GM12878 (cell line): ENCODE measurements at places on chromosomes 2 and 18. TPM values are rescaled to one million over a fixed set of nuclear protein-coding genes. Genes with fewer than 3 reads are reported as not detected.

Gene RUFY4
- total RNA-seq, result 1.5 and 2.7 TPM in 2 replicates

Gene CGREF1
- 0.11 TPM in 1 of 2 replicates, not detected in the other for total RNA-seq

Gene CCDC141
- total RNA-seq, result 9.6 and 12.5 TPM in 2 replicates

Gene ATF2
- 34.0 and 35.8 TPM in 2 replicates for total RNA-seq

Gene KCNF1
- not detected in 2 replicates for total RNA-seq

Gene APLF
- total RNA-seq, result 1.9 TPM in 2 replicates

Gene CIB4
- not detected in 2 replicates for total RNA-seq

Gene SERPINB2
- total RNA-seq, result 9.6 and 12.5 TPM in 2 replicates

Gene MFSD2B
- 0.19 and 0.28 TPM in 2 replicates for total RNA-seq

Gene FAM110C
- not detected in 2 replicates for total RNA-seq

Gene HDHD2
- total RNA-seq, result 21.0 and 23.5 TPM in 2 replicates

Gene SEMA4C
- total RNA-seq, result 21.6 and 26.1 TPM in 2 replicates

DNA sequence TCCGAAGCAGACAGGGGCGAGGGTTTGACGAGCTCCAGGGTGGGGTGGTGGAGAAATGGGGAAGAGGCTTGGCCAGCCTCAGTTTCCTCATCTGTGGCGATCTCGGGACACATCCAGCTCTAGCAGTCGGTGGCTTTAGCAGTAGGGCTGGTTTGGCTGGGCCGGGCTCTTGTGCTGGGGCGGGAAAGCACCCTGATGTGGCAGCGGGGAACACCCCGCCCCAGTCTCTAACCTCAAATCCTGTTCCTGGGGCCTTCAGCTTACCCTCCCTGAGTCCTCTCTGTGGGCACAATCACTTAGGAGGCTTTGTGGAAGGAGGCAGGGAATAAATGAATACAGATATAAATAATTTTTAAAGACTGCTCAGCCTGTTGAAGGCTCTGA, 26.5 kb upstream of the MCFD2 start:
- H3K27me3 ChIP-seq, result no peaks in the 10 kb centered on the region
- no peak for DNase-seq
- H3K36me3 ChIP-seq, result no peaks in the 10 kb centered on the region; the same call in 1 of the 2 replicates

- no peaks in the 10 kb centered on the region for H3K36me3 ChIP-seq
- H3K27ac ChIP-seq, result no peak overlapping the region
- no peaks in the 10 kb centered on the region for H3K4me1 ChIP-seq
- H3K27me3 ChIP-seq, result no peaks in the 10 kb centered on the region
- H3K4me3 ChIP-seq, result no peak overlapping the region
Measured at GRCh38 chr2:137986268-137986667, 22.0 kb downstream of the HNMT start.

DNA sequence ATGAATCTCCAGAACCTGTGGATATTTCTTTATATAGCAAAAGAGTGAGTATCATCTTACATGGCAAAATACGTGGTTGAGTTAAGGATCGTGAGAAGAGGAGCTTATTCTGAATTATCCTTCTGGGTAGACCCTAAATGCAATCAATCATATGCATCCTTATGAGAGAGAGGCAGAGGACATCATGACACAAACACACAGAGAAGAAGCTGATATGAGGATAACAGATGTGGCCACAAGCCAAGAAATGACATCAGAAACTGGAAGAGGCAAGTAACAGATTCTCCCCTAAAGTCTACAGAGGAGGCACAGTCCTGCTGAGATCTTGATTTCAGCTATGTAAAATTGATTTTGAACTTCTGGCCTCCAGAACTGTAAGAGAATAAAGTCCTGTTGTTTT, 730.2 kb upstream of the ZNF804A start:
- no peaks in the 10 kb centered on the region for H3K36me3 ChIP-seq
- H3K27ac ChIP-seq, result no peak overlapping the region
- H3K4me3 ChIP-seq, result no peak overlapping the region
- H3K27me3 ChIP-seq, result no peaks in the 10 kb centered on the region
- DNase-seq, result no peak
- no peaks in the 10 kb centered on the region for H3K4me1 ChIP-seq

- no peaks in the 10 kb centered on the region for H3K4me1 ChIP-seq
- no peaks in the 10 kb centered on the region for H3K27me3 ChIP-seq
- H3K4me3 ChIP-seq, result no peak overlapping the region
- H3K27ac ChIP-seq, result no peak overlapping the region
Measured at GRCh38 chr2:71922499-71923142, 225.0 kb downstream of the CYP26B1 start.

- no peak overlapping the region for H3K27ac ChIP-seq
- no peaks in the 10 kb centered on the region for H3K36me3 ChIP-seq
- peaks cover 3% of the 10 kb centered on the region; the same call in 1 of the 2 replicates for H3K27me3 ChIP-seq
- no peaks in the 10 kb centered on the region for H3K4me1 ChIP-seq
- DNase-seq, result no peak
Measured at GRCh38 chr2:232353096-232353495, 25.5 kb upstream of the ALPP start.

GRCh38 chr2:240155048-240155744, 14.7 kb upstream of the OTOS start:
- no peak for DNase-seq
- H3K4me1 ChIP-seq, result no peaks in the 10 kb centered on the region
- no peak overlapping the region for H3K27ac ChIP-seq
- no peak overlapping the region for H3K4me3 ChIP-seq
- no peaks in the 10 kb centered on the region for H3K27me3 ChIP-seq

DNA sequence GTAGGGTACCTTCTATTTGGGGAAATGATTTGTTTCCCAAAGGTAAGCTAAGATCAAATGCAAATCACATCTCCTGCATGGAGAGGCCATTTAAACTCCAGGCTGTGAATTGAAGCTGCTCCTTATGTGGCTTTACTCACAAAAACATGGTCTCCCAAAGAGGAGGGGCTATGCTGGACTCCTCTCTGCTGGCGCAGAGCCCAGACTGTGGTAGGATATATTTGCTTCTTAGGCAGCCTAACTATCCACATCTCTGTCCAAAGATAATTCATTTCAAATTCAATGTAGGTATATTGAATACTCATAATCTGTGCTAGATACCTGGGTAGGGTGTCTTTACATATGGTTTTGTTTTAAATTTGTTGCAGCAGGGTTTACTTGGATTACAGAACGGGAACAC, 358.5 kb downstream of the ALK start:
- H3K27me3 ChIP-seq, result no peaks in the 10 kb centered on the region
- H3K4me3 ChIP-seq, result no peak overlapping the region
- no peaks in the 10 kb centered on the region for H3K4me1 ChIP-seq
- H3K36me3 ChIP-seq, result no peaks in the 10 kb centered on the region
- DNase-seq, result no peak

DNA sequence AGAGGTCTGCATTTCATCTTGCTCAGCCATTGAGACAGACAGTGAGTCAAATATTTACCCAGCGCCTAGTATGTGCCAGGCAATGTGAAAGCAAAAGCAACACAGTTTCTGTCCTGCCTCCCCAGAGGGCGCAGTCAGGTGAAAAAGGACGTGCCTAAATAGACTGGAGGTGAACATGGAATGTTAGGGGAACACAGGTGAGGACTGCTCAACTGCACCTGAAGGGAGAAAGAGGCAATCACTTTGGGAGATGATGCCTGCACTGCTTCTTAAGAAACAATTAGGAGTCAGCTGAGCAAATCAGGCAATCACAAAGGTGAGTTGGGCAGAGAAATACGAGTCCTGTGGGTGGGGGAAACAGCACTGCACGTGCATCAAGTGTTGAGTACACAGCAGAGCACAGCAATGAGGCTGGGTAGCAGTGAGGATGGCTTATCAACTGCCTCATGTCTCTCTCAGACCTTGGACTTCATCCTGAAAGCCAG, 218.3 kb upstream of the SMAD7 start:
- no peaks in the 10 kb centered on the region for H3K36me3 ChIP-seq
- H3K27me3 ChIP-seq, result no peaks in the 10 kb centered on the region
- peak overlapping the region; percentile 38 for H3K27ac ChIP-seq
- 0 out of 2 replicates have a peak overlapping the region, but pooled peaks have one; percentile 37 for H3K4me3 ChIP-seq

DNA sequence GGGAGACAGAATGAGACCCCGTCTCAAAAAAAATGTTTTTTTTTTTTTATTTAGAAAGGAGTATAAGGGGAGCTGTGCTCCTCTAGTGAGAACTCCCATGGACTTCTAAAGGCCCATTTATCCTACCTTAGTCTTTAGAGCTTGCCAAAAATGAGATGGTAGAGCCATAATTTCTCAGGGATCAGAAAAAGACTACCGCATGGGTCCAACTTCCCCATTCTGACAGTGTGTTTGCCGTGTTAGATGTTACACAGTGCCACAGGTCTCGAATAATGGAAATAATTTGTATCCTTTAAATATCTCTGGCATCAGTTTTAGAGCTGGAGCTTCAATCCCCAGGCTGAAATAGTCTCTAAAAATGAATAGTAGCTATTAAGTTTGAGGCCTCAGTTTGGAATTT, 6.0 kb upstream of the SLC39A10 start:
- H3K4me1 ChIP-seq, result peaks cover 20% of the 10 kb centered on the region
- H3K4me3 ChIP-seq, result no peak overlapping the region
- no peaks in the 10 kb centered on the region for H3K27me3 ChIP-seq
- no peak for DNase-seq

- H3K27ac ChIP-seq, result peak overlapping the region; percentile 99
- peak; percentile 99 for DNase-seq
- no peaks in the 10 kb centered on the region for H3K27me3 ChIP-seq
- H3K36me3 ChIP-seq, result no peaks in the 10 kb centered on the region
- H3K4me1 ChIP-seq, result peaks cover 49% of the 10 kb centered on the region
Measured at GRCh38 chr2:181312515-181312927, 144.7 kb upstream of the ITGA4 start.

GRCh38 chr2:186755066-186755465, 61.2 kb downstream of the FAM171B start:
- H3K27me3 ChIP-seq, result no peaks in the 10 kb centered on the region
- DNase-seq, result no peak
- H3K36me3 ChIP-seq, result no peaks in the 10 kb centered on the region
- H3K4me3 ChIP-seq, result no peak overlapping the region
- no peak overlapping the region for H3K27ac ChIP-seq
- no peaks in the 10 kb centered on the region for H3K4me1 ChIP-seq

- no peaks in the 10 kb centered on the region for H3K36me3 ChIP-seq
- H3K4me1 ChIP-seq, result no peaks in the 10 kb centered on the region
- no peak overlapping the region for H3K4me3 ChIP-seq
Measured at GRCh38 chr18:48308755-48309575, 100.2 kb downstream of the ZBTB7C start.

DNA sequence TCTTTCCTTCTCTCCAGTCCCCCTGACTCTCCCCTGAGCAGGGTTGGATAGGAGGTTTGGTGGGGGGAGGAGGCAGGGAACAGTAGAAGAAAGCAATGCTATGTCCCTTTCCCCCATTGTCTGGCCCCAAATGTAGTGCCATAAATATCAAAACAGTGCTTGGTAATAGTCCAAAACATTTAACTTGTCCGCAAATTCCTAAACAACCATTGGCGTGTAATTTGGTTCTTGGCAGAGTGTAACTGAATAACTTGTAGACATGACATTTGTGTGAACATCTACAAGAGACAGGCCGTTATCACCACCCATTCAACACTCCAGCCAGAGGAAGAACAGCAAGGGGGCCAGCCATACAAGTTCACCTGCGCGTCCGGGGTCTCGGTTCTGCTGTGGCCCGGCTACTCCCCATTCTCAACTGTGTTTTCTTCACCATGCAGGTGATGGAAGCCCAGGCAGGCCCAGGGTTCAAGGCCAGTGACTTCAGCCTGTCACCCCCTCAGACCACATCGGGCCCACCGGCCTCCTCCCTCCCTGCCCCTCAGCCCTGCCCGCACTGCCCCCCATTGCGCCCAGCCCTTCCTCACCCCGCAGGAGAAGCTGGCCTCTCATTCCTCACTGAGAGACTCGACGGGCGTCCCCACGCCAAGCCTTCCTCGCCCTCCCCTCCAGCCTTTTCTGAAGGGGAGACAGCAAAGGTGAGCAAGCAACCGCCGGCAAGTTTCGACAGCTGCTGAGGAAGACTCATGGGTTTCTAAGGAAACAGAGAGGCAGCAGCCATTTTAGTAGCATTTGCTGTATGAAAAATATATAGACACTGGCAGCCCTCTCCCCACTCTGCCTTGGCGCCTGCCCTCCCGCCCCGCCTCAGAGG, 699 bp upstream of the RAPGEF4 start:
- no peaks in the 10 kb centered on the region for H3K4me1 ChIP-seq
- no peak overlapping the region for H3K4me3 ChIP-seq
- no peak for DNase-seq
- no peaks in the 10 kb centered on the region for H3K36me3 ChIP-seq

- DNase-seq, result peak; percentile 48
- H3K4me3 ChIP-seq, result no peak overlapping the region
- no peaks in the 10 kb centered on the region for H3K4me1 ChIP-seq
- no peaks in the 10 kb centered on the region for H3K36me3 ChIP-seq
- H3K27ac ChIP-seq, result no peak overlapping the region
Measured at GRCh38 chr2:228140934-228141528, 40.5 kb downstream of the SPHKAP start.

GRCh38 chr2:100046961-100047947, 95.1 kb downstream of the AFF3 start:
- no peaks in the 10 kb centered on the region for H3K36me3 ChIP-seq
- H3K27me3 ChIP-seq, result no peaks in the 10 kb centered on the region
- DNase-seq, result no peak
- H3K27ac ChIP-seq, result no peak overlapping the region
- peaks cover 3% of the 10 kb centered on the region; the same call in 1 of the 2 replicates for H3K4me1 ChIP-seq

- no peaks in the 10 kb centered on the region for H3K36me3 ChIP-seq
- H3K27ac ChIP-seq, result no peak overlapping the region
- no peaks in the 10 kb centered on the region for H3K27me3 ChIP-seq
- H3K4me3 ChIP-seq, result no peak overlapping the region
- H3K4me1 ChIP-seq, result no peaks in the 10 kb centered on the region
- DNase-seq, result no peak
Measured at GRCh38 chr2:38466876-38467767, 90.0 kb upstream of the ATL2 start.
